ENCODE measurements at places on chromosomes 6 and 20. TPM values are rescaled to one million over a fixed set of nuclear protein-coding genes. Genes with fewer than 3 reads are reported as not detected.

The CITED2 gene
- 233 TPM for total RNA-seq

The ENPP1 gene
- 8.6 TPM for total RNA-seq

The ACTR5 gene
- total RNA-seq: 5.2 TPM

The MEI4 gene
- total RNA-seq: not detected

The BAG2 gene
- 12.1 TPM for total RNA-seq

The TMC2 gene
- total RNA-seq: not detected

The TMEM14B gene
- 65.9 TPM for total RNA-seq
